DND-41 (cell line): ENCODE measurements at places on chromosomes 4 and X.
A peak's percentile ranks its signal among the peaks of the same experiment; 100 is the strongest.

- no peak for DNase-seq
These were observed 64.9 kb downstream of the NLGN4X start for GRCh38 chrX:6163721-6164120.

- no peak for DNase-seq
These were observed 25.1 kb downstream of the NIPAL1 start for GRCh38 chr4:48041535-48042137.

DNA sequence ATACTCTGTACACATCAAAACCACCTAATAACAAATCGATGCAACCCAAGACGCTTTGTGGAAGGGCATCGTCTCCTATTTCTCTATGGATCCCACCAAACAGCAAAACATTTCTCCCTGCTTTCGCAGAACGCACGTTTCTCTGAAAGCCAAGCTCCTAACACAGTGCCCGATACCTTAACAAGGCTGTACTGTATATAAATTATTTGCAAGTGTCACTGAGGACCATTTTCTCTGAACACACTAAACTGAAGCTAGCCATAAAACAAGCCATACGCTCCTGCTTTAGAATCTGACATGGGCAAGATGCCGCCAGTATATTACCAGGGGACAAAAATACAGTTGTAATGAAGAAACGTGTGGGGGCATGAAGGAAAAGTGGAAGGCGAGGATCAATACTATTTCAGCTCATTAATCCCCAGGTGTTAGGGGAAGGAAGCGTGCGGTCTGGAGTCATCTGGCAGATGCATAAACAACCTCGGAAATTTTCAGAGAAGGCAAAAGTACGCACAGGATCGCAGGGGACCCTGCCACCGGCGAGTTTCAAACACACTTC is 703 bp downstream of the KCNIP4 start:
- DNase-seq: no peak

DNA sequence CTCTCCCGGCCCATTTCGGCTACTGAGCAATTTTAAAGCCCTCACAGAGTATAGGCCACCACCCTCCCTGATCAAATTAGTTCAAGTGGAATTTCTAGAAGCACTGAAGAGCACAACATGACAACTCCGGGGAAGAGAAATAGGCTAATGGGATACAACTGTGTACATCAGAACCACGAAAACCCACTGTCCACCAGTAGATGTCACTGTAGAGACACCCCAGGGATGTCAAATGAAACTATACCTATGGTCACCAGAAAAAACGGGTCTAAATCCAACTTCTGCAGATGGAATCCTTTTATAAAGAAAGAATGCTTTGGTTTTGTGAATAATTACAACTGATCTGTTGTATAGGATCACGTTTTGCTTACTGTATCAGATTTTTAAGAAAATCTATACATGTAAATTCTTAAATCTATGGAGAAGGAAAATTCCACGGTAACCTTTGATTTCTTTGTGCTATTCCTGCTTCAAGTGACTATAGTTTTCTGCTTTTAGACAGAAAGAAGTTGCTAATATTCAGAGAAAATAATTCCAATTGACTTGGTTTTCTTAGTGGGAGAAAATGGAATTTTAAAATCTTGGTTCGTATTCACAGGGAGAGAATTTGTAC is 29.5 kb upstream of the MAP3K15 start:
- DNase-seq: peak; percentile 44

GRCh38 chrX:106613277-106613676 is 1.5 kb downstream of the RADX start:
- no peak for DNase-seq

- no peak for DNase-seq
These were observed 1957.4 kb upstream of the TENM3 start for GRCh38 chr4:180285796-180286195.

DNA sequence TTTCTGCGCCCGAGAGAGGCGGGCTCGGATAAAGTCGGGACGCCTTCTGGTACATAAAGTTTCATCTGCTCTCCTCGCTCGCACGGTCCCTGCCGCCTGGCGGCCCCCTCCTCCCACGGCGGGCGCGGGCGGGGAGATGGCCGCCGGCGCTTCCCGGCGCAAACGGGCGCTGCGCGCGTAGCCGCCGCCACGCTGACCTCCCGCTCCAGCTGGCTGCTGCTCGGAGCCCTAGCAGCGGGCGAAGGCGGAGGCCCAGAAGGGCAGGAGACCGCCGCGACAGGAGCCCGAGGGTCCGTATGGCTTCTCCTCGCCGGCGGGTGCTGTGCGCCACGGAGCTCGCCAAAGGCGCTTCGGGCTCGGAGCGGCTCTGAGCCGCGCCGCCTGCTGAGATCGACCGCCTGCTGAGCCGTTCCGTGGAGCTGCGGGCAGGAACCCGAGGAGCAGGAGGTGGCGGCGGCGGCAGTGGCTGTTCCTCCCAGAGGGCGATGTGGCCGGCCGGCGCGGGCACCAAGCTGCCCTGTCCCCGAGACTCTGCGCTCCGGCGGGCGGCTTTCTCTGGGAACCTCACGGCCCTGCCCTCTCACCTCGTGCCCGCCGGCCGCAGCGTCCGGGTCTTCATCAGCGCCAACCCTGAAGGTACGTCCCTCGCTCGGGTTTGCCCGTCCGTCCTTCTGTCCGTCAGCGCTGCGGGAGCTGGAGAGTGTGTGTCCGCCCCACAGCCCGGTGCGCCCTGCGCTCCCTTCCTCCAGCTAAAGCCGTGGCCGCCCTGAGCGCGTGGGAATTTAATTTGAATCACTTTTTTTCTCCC is at the start of gene NWD2:
TSS of gene NWD2 (plus strand) at position 161 of the 808 bp plus-strand sequence. CDS start at position 486, 325 bp downstream.
- DNase-seq: no peak

- DNase-seq: no peak
These were observed 292.7 kb downstream of the FBXW7 start for GRCh38 chr4:152243206-152243605.

DNA sequence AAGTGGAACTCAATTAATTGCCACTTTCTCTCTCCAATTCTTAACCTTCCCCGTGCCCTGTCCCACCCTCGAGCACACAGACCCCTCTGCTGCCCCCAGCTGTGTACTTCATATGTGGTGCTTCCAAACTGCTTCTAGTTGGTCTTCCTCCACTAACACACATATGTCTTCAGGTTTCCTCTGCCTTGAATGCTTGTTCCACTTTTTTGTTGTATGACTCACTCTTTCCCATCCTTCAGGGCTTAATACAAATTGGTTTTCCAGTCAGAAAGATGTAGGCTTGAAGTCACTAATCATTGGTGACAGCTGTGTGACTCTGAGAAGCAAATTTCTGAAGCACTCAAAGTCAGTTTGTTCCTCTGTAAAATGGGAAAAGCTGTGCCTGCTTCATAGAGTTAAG is 30.6 kb downstream of the TRIM2 start:
- DNase-seq: no peak

- DNase-seq: peak; percentile 55
These were observed 27.3 kb downstream of the PRDX4 start for GRCh38 chrX:23694606-23695005.

- DNase-seq: no peak
These were observed 45.0 kb downstream of the TMEM47 start for GRCh38 chrX:34612036-34612435.

DNA sequence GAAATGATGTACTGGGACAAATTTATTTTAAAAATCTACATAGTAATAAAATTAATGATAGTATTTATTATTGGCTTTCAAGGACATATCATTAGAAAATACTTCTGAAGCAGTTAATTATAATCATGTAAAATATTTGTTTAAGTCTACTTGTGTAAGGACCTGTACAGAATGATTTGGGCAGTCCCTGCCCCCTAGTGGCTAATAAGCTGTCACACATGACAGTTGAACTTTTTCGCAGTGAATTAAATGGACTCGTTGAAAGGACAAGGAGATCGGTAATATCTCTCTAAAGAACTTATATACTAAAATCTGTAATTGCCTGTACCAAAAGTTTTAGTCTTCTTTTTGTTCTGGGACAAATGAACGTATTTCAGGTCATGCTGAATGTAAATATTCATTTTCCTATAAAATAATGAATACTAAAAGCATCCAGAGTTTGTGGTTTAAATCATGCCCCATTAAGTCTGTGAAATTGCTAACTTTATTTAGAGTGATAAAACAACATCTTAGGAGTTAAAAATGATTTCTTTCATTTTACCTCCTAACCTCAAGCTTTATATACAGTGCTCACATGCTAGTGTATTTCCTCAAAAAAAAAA is 13.6 kb downstream of the EXOC1 start:
- DNase-seq: peak; percentile 29

DNA sequence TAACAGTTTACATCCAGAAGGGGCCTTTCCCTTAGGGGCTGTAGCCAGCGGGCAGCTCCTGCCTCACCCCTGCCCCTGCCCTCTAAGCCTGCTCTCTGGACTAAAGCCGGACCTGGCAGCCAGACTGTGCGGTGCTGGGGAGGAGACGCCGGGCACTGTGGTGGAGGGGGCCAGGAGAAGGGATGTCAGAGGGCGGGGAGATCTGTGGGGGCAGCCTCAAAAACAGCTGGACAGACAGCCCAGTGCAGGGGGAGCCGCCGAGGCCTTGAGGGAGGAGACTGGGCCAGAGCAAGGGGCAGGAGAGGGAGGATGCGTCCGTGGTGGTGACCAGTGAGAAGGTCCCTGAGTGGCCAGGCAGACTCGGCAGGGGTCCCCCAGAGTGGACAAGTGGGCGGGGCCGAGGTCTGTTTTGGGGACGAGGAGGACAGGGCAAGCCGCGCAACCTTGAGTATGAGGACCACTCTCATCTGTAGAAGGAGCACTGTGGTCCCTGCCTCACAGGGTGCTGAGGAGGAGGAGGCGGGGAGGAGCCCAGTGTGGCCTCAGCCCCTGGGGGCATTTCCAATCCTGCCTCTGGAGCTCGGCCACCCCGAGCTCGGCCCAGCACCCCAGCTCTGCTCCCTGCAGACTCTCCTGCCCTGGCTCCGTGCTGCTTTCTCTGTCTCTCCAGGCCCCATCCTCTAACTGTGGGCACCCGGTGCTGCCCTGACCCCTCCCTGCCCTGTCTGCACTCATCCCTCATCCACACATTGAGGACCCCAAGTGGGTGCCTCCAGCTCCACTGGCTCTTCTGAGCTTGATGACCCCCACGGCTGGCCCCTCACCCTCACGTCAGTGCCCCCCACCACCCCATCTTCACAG is 59.2 kb upstream of the NKX1-1 start:
- DNase-seq: no peak

DNA sequence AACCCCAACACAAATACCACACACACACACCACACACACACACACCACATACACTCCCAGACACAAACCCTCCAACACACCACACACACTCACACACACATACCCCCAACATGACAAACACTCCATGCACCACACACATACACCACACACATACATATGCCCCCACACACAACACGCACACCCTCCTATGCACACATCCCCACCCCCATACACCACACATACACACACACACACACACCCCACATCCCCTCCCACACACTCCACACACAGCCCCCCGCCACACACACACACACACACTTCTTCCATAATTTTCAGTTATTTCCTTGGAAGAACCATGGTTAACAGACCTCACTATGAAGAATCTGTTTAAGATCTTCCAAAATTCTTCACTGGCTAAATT is 173.5 kb upstream of the KCNIP4 start:
- DNase-seq: no peak

DNA sequence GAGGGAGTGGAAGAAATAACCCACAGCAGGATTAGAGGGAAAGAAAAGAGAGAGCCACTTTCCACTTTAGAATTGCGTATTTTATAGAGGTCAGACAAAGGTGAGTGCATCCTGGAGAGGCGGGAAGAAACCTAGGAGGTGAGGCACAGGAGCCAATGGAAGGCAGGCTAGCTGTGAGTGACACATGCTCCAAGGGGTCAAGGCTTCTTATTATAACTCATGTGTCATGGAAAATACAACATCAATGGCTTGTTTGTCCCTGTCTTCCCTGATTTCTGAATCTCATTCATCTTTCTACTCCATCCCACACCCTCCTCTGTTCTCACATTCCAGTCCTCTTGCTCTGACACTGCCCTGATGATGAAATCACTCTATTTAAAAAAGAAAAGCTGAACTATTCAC is 14.4 kb downstream of the ANXA3 start:
- no peak for DNase-seq

- DNase-seq: no peak
These were observed 17.5 kb downstream of the MAGEA9B start for GRCh38 chrX:149569770-149570169.

- DNase-seq: no peak
These were observed 21.3 kb upstream of the CDKN2AIP start for GRCh38 chr4:183422962-183423631.

- no peak for DNase-seq
These were observed 326.4 kb upstream of the NOCT start for GRCh38 chr4:138689187-138689586.

DNA sequence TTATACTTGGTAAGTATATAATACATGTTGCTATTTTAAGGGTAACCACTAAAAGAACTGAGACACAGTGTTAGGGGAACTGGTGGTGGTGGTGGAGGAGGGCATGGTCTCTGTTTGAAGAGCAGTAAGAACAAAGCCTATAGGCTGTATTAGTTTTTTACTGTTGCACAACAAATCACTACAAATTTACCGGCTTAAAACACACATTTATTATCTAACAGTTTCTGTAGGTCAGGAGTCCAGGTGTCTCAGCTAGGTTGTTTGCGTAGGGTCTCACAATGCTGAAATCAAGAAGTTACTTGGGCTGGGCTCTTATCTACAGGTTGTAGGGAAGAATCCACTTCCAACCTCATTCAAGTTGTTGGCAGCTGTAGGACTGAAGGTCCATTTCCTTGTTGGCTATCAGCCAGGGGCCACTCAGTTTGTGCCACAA is 52.6 kb downstream of the CASK start:
- DNase-seq: no peak

GRCh38 chrX:53458082-53458481 is 23.9 kb upstream of the HSD17B10 start:
- no peak for DNase-seq

DNA sequence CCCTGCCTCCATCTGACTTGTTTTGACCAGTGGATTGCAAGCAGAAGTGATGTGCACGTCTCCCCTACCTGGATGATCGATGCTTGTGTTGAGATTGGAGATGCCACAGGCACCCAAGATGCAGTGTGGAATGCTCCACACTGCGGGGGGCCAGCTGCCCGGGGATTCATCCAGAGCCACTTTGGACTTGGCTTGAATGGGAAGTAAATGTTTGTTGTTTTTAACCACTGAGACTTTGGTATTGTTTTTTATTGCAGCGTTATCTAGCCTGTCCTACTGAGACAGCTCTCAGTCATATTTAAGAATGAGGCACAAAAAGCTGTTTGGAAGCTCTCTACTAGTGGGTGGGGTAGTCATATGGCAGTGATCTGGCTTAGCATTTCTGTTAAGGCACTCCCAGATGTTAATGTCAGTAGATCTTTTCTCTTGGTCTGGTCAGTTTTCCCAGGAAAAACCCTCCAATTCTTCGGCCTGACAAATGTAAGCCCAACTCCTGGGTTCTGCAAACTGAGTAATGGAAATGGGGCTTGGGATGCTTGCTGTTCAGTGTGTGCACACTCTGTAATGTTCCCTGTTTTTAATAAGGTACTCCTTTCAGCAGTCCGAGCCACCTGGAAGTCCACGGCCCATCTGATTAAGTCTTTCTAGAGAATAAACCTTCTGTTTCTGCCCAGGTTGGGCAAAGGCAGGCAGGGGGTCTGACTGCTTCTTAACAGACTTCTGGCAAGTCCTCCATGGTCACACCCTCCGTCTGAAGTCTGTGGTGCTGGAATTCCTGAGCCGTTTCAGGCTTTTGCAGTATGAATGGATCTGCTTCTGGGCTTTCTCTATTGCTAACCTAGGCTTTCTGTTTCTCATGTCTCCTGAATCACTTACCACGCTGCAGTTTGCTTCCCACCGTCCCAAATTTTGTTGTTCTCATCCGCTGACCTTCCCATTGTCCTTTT is 74.8 kb downstream of the WWC2 start:
- no peak for DNase-seq

- no peak for DNase-seq
These were observed 8.9 kb upstream of the DCK start for GRCh38 chr4:70984589-70984988.

- DNase-seq: no peak
These were observed 407.3 kb downstream of the DMD start for GRCh38 chrX:32804034-32804433.
